ENCODE measurements at places on chromosomes 16 and 17.
A peak's percentile ranks its signal among the peaks of the same experiment; 100 is the strongest.

DNA sequence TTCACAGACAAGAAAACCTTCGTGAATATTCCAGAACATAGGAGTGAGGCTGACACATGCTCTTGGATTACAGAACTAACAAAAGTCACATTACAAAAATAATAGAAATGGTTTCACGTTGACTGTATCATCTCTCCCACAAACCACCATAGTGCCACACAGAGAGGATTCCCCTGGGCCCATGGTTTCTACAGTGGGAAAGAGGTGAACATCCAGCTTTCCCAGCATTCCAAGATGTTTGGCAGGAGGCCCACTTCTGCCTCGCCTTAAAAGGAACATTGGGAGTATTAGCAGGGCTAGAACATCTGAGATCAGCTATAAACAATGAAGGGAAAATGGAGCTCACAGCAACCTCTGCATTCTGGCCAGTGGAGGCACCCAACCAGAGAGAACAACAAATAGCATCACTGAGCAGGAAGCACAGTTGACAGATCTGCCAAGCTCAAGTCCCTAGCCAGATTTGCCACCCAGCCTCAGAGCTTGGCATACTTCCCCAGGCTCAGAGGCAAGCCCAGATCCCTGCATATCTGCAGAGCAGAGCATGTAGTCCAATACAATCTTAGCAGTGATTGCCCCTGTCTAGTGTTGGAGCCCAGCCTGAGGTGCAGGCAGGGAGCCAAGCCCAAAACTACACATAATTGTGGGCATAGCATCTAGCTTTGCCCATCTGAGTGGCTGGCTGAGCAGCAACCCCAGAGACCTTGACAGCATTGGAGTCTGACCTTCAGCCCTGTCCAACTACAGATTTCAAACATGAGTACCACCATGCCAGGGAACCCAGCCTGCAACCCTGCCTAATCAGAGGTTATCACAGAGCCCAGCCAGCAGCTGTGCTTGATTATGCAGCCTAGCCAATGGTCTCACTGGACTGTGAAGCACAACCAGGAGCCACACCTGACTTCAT, 260.4 kb downstream of the CEP112 start:
- no peak for DNase-seq

- DNase-seq, result no peak
These were observed 234.8 kb downstream of the MAF start for GRCh38 chr16:79365702-79366101.

- peak; percentile 84 for DNase-seq
These were observed 24.8 kb downstream of the RAD51D start for GRCh38 chr17:35094902-35095301.

GRCh38 chr17:8173056-8173870, 2.9 kb downstream of the TMEM107 start:
- DNase-seq, result peak; percentile 97

DNA sequence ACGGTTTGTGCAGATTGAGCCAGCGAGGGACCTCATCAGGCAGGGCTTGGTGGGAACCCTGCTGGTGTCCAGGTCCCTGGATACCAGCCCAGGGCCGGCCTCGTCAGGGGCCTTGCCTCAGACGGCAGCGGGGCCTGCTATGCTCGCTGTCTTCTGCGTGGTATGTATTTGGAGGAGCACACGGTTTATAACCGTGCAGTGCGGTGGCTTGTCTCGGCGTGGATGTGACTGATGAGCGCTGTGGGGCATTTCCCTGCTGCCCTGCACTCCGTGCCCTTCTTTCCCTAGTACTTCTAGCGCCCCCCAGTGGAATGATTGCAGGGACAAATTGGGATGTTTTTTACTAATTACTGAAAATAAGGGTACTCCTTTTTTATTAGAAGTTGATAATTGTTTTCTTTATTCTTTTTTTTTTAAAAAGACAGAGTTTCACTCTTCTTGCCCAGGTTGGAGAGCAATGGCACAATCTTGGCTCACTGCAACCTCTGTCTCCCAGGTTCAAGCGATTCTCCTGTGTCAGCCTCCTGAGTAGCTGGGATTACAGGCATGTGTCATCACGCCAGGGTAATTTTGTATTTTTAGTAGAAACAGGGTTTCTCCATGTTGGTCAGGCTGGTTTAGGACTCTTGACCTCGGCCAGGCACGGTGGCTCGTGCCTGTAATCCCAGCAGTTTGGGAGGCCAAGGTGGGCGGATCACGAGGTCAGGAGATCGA, 15.3 kb downstream of the TBCD start:
- peak; percentile 29 for DNase-seq

DNA sequence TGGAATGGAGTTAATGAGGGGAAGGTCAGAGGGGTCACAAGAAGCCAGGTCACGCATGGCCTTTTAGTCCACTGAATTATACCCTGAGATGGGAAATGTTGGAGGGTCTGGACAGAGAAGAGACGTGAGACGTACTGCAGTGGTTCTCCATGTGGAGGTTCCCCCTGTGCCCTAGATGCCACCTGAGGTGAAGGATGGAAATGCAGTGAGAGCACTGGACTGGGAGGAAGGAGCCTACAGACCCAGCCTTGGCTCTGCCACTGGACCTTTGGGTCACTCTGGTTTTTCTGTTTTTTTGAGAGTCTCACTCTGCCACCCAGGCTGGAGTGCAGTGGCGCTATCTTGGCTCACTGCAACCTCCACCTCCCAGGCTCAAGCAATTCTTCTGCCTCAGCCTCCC, 1.8 kb upstream of the PLSCR3 start:
- no peak for DNase-seq

- DNase-seq, result no peak
These were observed 62.3 kb downstream of the RAI1 start for GRCh38 chr17:17743391-17744112.

GRCh38 chr16:17538927-17539326, 68.2 kb upstream of the XYLT1 start:
- DNase-seq, result no peak

GRCh38 chr17:21381076-21381706, 5.0 kb downstream of the KCNJ12 start:
- DNase-seq, result no peak

DNA sequence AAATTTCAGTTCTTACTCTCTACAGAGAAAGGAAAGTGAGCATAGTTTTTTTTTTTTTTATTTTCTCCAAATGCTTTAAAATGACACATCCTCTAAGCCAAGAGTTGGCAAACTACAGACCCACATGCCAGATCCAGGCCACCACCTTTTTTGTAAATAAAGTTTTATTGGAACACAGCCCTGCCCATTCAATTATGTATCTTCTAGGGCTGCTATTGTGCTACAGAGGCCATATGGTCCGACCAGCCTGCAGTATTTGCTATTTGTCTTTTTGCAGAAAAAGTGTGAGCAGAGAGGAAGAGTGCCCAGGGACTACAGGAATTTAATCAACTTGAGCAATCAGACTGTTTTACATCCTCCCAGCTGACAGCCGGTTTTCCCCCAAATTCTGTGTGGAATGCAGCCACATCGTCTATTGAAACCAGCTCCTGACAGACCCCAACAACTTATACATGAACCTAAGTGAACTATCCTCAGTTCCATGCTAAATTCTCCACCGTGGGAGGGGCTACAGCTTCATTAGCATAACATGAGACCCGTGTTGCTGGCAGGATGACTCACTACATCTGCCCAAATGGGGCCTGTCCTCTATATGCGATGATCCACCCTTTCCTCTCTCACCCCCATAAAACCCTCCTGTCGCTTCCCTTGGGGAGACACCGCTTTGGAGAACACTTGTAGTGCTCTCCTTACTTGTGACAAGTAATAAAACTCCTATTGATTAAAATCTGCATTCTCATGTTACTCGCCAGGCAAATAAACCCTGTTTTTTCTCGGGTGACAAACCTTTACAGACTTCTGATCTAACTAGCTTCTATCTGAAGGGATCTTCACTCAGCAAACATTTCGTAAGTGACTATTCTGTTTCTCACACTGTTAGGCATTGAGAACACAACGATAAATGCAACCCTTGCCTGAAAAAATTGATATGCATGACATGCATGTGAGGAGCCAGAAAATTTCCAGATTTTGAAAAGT, 149.4 kb upstream of the HS3ST3A1 start:
- DNase-seq, result peak; percentile 44

- DNase-seq, result no peak
These were observed 24.9 kb upstream of the MYH2 start for GRCh38 chr17:10574324-10574723.

GRCh38 chr17:67829331-67829730, 4.0 kb downstream of the BPTF start:
- DNase-seq, result no peak

DNA sequence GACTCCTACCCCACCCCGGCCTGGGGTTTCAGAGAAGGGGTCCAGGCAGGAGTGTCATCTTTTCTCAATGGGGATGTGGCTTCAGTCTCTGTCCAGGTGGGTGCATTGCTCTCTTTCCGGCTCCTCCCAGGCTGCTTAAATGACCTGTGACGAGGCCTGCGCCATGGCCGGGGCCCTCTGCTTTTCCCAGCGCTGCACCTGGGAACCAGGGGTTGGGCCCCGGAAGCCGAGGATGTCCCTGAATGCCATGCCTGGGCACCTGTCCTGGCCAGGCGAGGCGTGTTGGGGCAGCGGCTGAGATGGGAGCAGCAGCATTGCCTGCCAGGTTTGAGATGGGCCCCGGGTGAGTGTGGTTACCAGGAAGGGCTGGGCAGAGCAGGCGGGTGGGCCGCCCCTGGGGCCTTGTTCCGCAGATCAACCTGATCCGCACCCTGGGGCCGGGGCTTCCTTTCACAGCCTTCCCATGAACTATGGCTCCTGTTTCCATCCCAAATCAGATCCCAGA, 147.4 kb downstream of the SEC14L1 start:
- no peak for DNase-seq

- DNase-seq, result no peak
These were observed 47.5 kb downstream of the N4BP1 start for GRCh38 chr16:48562475-48562874.

- no peak for DNase-seq
These were observed 75.8 kb downstream of the TEX14 start for GRCh38 chr17:58615768-58616659.

GRCh38 chr16:57361404-57361803, 2.8 kb downstream of the CCL22 start:
- DNase-seq, result no peak

- peak; percentile 19 for DNase-seq
These were observed 20.8 kb downstream of the DCUN1D3 start for GRCh38 chr16:20879175-20880040.

DNA sequence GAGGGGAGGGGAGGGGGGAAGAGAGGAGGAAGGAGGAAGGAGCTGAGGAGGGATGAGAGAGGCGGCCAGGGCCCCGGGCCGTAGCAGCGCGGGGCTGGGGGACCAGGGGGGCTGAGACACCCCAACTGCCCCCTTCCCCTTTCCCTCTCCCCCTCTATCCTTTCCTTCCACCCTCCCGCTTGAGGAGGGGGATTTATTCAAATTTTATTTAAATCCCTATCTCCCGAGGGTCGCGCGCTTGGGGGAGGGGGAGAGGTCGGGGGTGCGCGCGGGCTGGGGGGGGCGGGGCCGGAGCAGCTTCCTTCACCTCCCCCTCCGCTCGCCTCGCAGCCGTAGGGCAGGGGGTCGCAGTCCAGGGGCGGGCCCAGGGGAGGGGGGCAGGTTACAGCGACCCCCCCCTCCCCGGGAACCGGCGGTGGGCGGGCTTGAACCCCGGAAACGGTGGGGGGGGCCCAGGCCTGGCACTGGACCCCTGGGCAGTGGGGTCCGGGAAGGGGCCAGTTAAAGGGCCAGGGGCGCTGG, at the start of gene FBXL19:
Gene FBXL19, plus strand, starts transcription at position 19 of the 522 bp plus-strand sequence. CDS start 2,183 bp downstream, outside the sequence.
- no peak for DNase-seq

DNA sequence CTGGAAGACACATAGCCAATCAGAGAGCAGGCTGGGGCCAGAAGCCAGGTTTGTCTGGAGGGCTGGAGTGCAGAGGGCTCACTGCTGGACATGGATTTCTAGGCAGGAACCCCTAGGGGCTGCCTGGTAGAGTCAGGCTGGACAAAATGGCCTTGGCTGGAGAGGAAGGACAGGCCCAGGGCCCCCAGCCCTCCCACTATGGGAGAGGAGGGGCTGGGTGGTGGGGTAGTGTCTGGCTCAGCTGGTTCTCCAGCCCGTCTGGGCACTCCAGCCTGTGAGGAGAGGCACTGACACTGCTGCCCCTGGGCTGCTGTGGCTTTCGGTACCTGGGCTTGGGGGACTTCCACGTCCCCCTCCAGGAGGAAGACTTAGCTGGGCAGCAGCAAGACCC, 21.7 kb upstream of the DOK4 start:
- no peak for DNase-seq

- no peak for DNase-seq
These were observed 58.2 kb upstream of the CBX4 start for GRCh38 chr17:79897243-79898063.

DNA sequence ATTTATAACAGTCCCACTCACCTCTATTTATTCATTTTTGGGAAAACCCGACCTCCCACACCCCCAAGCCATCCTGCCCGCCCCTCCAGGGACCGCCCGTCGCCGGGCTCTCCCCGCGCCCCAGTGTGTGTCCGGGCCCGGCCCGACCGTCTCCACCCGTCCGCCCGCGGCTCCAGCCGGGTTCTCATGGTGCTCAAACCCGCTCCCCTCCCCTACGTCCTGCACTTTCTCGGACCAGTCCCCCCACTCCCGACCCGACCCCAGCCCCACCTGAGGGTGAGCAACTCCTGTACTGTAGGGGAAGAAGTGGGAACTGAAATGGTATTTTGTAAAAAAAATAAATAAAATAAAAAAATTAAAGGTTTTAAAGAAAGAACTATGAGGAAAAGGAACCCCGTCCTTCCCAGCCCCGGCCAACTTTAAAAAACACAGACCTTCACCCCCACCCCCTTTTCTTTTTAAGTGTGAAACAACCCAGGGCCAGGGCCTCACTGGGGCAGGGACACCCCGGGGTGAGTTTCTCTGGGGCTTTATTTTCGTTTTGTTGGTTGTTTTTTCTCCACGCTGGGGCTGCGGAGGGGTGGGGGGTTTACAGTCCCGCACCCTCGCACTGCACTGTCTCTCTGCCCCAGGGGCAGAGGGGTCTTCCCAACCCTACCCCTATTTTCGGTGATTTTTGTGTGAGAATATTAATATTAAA, 638 bp upstream of the TMEM88 start:
- no peak for DNase-seq

GRCh38 chr16:11535494-11535893, 51.2 kb downstream of the LITAF start:
- DNase-seq, result no peak
